ENCODE measurements at places on chromosomes 5 and 9. TPM values are rescaled to one million over a fixed set of nuclear protein-coding genes. Genes with fewer than 3 reads are reported as not detected.

AHRR gene
- 10.7 TPM for total RNA-seq

RANBP17 gene
- 18.2 TPM for total RNA-seq

SLC22A5 gene
- 4.2 TPM for total RNA-seq

SPAAR gene
- not detected for total RNA-seq

UGT3A1 gene
- total RNA-seq: not detected

TUSC1 gene
- total RNA-seq: 10.4 TPM

All from smooth muscle cell of the umbilical artery (primary cell).